ENCODE measurements at places on chromosomes 4 and X.

GRCh38 chr4:55503169-55503568, 43.5 kb downstream of the CLOCK start:
- H3K27me3 ChIP-seq: no peaks in the 10 kb centered on the region
- no peak overlapping the region for H3K4me3 ChIP-seq
- no peak overlapping the region for H3K27ac ChIP-seq
- peaks cover 5% of the 10 kb centered on the region for H3K4me1 ChIP-seq
- no peak for DNase-seq
- H3K36me3 ChIP-seq: no peaks in the 10 kb centered on the region

DNA sequence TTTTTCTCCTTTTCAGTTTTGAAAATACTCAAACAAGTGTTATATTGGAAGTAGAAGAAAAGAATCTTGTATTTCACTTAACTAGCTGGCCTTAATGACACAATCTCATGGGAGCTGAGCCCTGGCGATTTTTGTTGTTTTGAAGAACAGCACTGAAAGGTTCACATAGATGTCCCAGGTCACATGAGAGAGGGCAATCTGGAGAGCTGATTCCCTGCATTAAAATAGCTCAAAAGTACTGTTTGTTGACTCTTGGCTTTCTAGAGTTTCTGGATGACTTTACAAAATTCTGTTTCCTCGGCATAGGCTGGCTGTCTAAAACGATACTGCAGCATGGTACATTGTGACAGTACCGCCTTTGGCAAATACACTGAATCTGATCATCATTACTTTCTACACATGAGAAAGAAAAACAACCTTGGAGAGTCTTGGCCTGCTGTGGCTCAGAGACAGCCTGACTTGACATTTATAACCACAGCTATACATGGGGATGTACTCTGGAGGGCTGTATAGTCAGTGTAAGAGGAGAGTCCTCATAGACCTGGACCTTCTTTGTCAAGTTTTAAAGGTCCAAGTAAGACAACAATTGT, 119.8 kb upstream of the PDLIM3 start:
- DNase-seq: no peak
- H3K4me3 ChIP-seq: no peak overlapping the region
- no peak overlapping the region for H3K27ac ChIP-seq
- no peaks in the 10 kb centered on the region for H3K4me1 ChIP-seq

DNA sequence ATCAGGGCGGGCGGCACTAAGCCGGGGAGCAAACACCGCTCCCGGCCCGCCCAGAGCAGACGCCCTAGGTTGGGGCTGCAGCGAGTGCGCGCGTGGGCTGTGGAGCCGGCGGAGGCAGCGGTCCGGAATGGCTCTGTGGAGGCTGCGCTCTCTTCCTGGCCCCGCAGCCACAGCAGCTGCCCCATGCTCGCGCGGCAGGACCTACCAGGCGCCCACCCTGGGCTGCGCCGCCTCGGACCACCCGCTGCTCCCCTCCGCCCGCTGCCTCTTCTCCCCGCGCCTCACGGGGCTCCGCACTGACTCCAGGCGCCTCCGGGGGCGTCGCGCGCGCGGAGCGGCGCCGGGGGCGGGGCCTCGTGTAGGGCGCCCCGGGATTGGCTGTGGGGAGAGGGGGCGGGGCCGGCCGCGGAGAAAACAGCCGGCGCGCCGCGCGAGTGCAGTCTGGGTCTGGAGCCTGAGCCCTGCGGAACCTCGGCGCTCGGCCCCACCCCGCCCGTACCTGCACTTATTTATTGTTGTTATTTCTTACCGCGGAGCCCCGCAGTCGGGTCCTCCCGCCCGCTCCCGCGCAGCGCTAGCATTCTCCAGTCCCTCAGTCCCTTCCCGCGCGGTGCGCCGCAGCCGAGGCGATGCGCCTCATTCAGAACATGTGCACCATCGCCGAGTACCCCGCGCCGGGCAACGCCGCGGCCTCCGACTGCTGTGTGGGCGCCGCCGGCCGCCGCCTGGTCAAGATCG, at the start of gene RASL11B:
TSS of gene RASL11B (plus strand) at position 439 of the 738 bp plus-strand sequence. CDS start at position 630, 191 bp downstream.
- no peaks in the 10 kb centered on the region for H3K36me3 ChIP-seq
- H3K4me3 ChIP-seq: peak within 1 kb of the TSS; percentile 77
- peak; percentile 88 for DNase-seq

GRCh38 chr4:133982533-133983224, 218.9 kb downstream of the PABPC4L start:
- no peak for DNase-seq
- H3K4me3 ChIP-seq: no peak overlapping the region
- H3K27ac ChIP-seq: no peak overlapping the region
- no peaks in the 10 kb centered on the region for H3K27me3 ChIP-seq

DNA sequence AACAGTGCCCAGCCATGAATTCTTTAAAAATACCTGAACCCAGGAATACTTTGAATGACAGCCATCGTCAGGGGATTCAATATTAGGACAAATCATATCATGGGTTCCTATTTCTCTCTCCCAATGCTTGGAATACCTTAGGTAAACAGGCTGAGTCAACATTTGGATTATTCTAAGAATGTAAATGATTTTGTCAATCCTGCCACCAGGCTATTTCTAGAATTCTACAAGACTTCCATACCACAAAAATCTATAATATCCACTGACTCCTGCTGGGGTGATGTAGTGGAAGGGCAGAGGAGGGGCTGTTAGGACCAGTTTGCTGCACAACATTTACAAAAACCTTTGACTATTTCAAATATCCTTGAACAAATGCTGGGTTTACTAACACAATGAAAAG, 65.2 kb downstream of the IGFBP7 start:
- H3K27me3 ChIP-seq: no peaks in the 10 kb centered on the region
- H3K36me3 ChIP-seq: no peaks in the 10 kb centered on the region

DNA sequence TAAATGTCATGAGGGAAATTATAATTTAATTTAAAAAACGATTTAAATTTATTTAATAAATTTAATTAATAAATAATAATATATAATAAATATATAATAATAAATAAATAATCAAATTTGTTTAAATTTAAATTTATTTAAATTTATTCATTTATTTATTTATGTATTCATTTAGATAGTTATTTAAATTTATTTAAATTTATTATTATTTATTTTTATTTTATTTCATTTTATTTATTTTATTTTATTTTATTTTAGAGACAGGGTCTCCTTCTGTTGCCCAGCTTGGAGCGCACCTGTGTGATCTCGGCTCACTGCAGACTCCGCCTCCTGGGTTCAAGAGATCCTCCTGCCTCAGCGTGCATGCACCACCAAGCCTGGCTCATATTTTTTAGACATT, 18.4 kb upstream of the PPP2R3B start:
- no peaks in the 10 kb centered on the region for H3K4me1 ChIP-seq
- no peak overlapping the region for H3K4me3 ChIP-seq
- no peak for DNase-seq
- no peaks in the 10 kb centered on the region for H3K27me3 ChIP-seq
- H3K27ac ChIP-seq: no peak overlapping the region
- peaks cover 6% of the 10 kb centered on the region for H3K36me3 ChIP-seq

Measured in natural killer cell treated with Interleukin-12 subunit alpha and Interleukin-12 subunit beta and Interleukin-15 and Interleukin-18, amount 100 ng/mL, for 72 hours (primary cell).